Muscle of leg (tissue), 16 donors: ENCODE measurements at places on chromosomes 13 and 19. TPM values are rescaled to one million over a fixed set of nuclear protein-coding genes. Genes with fewer than 3 reads are reported as not detected.

DNA sequence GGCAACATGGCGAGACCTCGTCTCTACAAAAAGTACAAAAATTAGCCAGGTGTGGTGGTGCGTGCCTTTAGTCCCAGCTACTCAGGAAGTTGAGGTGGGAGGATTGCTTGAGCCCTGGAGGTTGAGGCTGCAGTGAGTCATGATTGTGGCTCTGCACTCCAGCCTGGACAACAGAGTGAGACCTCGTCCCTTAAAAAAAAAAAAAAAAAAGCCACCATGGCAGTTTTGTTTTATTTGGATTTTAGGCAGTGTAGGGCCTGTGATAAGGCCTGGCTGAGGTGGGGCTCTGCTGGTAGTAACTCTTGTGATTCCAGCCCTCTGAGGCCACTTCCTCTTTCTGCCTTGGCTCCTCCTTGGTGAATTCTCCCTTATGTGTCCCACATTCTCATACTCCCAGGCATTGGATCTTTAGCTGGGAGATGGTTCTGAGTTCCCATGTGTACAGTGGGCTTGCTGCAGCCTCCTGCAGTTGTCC lies 39.2 kb downstream of the GATAD2A start:
- DNase-seq = no peak

GRCh38 chr13:68713394-68713793 lies 1394.2 kb upstream of the ATXN8OS start:
- no peak for DNase-seq

DNA sequence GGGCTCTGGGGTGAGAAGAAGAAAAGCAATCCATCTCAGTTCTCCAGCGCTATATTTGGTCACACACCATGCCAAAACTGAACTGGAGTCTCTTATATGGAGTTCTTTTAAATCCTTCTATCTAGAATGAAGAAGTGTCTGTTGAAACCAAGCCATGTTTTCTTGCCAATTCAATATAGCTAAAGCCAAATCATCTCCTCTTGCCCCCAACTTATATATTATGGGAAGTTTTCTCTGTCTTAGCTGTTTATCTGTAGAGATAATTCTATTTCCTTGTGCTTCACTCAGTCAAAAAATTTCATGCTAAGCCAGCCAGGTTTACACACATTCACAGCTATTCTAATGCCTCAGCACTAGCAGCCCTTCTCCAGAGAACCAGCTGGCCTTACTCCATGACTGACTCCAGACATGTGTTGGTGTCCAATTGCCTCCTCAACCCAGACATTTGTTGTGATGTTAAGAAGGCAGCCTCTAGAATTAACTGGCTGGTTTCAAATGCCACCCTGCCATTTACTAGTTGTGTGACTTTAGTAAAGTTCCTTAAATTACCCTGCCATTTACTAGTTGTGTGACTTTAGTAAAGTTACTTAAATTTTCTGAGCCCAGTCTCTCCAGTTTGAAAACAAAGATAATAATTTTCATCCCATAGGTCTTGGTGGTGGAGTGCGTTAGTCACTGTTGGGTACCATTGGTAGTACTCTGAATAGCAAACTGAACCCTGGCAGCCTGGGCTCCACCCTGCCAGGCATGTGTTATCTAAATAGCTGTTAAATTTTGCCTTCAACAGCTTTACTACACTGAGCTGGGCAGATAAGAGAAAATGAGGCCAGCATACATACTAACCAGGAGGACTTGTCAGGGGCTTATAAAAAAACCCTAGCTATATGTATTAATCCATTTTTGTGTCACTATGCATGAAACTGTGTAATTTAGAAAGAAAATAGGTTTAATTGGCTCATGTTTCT lies 525.1 kb downstream of the LMO7 start:
- peak; percentile 92 for DNase-seq

DNA sequence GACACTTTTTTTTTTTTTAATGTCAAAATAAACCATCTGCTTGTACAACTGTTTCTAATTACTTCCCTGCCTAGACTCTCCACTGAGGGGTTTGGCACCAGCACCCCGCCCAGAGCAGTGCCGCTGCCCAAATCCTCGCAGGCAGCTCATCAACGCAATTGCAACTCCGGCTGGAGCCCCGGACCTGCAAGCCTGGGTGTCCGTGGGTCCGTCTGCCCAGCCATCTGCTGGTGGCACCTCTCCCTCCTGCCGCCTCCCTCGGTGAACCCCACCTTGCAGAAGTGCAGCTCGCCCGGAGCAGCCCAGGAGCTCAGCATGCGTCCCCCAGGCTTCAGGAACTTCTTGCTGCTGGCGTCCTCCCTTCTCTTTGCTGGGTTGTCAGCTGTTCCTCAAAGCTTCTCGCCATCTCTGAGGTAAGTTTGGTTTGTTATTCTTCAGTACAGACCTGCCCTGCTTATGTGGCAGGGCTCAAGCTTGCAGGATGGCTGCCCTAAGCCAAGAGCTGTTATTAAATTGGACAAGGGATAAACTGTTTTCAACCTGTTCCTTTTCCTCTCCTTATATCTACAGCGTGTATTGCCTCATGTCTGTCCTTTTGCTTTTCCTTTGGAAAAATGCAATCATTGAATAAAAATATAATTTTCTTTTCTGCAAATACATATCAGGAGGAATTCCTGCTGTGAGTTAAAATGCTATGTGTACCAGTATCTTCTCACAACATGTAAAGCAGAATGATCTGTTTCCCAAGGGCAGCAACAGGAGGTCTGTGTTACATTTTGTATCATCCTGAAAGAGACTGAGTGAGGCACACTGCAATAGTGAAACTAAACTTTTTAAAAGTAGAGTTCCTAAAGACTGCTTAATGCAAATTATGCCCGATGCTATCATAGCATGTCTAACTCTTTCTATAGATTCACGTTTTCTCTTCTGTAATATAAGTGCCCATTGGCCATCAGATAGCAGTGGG lies at the start of gene ITGBL1:
TSS of gene ITGBL1 (plus strand) at position 157 of the 967 bp plus-strand sequence. CDS start at position 316, 159 bp downstream.
- DNase-seq = peak; percentile 42

DNA sequence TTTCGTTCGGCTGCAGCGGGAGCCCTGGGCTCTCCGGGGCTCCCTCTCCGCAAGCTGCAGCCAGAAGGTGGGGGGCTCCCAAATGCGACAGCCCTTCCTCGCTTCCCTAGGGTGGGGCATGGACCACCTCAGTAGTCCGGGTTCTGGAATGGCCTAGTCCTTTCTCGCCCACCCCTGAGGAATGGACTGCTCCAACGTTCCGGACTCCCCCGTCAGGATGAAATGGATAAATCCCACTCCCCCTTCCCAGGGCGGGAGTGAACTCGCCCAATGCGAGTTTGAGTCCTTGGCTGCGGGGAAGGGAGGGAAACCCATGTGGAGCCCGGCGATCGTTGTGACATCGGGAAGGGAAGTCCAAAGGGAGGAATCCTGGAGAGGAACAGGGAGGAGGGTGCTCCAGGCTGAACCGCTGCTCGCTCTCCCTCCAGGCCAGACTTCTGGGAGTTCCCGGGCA lies 5.5 kb downstream of the HRC start:
- peak; percentile 97 for DNase-seq

DNA sequence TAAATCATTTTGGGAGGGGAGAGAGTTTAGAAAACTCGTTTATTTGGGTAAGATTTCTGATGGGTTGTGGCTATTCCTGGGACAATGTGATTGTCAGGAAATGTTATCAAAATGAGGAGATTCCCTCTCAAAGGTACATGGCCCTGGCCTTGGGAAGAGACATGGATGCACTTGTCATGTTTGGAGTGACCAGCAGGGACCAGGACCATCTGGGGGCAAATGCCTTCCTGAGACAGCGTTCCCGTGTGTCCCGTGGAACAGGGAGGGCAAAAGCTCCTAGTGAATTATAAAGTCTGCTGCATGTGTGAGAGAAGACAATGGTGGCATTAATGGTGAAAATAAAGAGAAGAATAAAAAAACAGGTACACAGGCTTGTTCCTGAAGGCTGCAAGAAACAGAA lies 317.3 kb downstream of the ZNF536 start:
- no peak for DNase-seq

DNA sequence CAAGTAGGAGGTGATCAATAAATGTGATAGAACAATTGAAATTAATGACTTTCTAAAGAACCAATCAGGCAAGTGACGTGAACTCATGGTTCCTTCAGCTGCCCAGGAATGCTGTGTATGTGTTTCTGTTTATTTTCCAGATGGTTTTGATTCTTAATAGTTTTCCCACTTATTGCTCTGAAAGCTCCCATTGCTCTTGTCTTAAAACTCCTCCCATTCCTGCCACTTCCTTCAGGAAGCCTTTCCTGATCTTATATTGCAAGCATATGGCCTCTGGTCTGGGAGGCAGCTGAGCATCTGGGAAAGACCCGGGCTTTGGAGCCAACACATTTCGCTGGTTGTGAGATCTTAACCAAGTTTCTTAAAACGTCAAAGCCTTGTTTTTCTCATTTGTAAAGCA lies 17.1 kb upstream of the LATS2 start:
- DNase-seq = no peak

GRCh38 chr13:73190477-73190876 lies 131.7 kb downstream of the KLF5 start:
- peak; percentile 32 for DNase-seq

GRCh38 chr13:113357529-113357928 lies 6.4 kb downstream of the GRTP1 start:
- DNase-seq = no peak

DNA sequence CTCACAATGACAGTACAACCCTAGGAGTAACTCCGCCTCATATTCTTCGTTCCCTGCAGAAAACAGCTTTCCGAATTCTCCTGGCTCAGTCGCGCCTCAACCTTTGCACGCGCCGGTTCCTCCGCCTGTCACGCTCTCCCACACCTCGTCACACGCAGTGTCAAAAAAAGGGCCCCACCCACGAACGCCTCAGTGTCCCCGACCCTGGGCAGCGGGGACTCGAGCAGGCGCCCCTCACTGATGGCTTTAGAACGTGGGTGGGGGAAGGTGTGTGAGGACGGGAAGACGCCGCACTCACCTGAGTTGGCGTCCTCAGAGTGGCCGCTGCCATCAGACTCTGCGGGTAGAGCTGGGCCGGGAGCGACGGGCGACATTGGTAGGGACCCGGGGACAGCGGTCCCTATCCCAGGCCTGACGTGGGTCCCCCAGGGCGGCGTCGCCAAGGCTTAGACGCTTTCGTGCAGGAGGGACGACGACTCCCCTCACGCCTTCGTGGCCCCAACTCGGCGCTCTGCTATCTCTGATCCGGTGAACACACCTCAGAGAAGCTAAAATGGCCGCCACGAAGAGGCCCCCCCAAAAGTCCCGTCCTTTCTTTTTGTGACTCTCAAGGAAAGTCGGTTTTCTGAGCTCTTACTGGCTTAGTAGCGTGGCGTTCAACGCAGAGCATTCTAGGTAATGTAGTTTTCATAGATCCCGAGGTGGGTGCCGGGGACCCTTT lies at the start of gene ZNF154:
TSS of gene ZNF154 (minus strand) at position 564 of the 721 bp plus-strand sequence. CDS start at position 331, 233 bp downstream.
- peak; percentile 93 for DNase-seq

- DNase-seq = peak; percentile 24
Observed at GRCh38 chr13:81051873-81052272, 710.9 kb upstream of the SPRY2 start.

The SIGLEC6 gene
- 0.22 TPM for total RNA-seq
